ENCODE measurements at places on chromosomes 3 and 15.

DNA sequence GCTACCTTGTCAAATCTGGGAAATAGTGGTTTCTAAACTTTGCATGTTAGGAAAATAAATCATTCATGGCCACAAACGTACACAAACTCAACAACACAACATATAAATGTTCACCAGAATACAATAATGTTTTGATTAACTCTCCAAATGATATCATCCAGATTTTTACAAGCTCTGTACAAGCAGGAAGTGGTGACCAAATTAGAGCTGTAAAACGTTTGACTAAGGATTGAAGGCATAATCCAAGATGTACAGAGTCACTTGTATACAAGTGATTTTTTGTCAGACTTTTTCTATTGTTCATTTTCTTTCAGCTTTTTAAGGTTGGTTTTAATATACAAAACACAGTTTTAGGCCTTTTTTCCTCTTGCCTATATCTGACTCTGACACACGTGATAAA is 748.4 kb upstream of the GRM7 start:
- no peak for DNase-seq

- DNase-seq = no peak
These were observed 23.8 kb downstream of the MEX3B start for GRCh38 chr15:82021992-82022391.

- DNase-seq = no peak
These were observed 703.0 kb upstream of the ZNF385D start for GRCh38 chr3:22453906-22454535.

GRCh38 chr3:183310936-183311335 is 57.9 kb downstream of the B3GNT5 start:
- no peak for DNase-seq

DNA sequence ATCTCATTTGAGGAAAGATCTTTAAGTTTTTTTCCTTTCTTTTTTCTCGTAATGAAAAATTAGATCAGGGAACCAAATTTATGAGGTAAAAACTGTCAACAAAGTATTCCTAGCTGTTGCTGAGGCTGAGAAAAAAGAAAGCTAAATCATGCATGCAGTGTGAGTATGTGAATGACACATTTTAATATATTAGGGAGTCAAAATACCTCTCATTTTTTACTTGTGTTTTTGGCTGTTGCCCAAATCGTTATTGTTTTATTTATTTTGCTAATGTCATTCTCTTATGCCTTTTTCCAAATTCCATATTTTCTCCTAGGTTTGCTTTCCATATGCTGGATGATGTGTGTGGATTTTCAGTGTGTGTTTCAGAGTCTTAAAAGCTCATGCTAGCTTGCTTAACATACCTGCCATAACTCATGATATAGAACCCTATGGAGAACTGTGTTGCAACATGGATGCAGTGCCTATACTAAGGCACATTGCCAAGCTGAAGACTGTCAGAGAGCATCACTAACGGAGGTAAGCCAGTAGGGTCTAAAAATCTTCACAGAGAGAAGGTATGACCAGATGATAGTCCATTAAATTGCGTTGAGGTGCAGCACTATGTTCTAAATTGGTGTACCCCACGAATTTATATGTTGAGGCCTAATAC is 629.5 kb upstream of the KCNMB2 start:
- DNase-seq = no peak

GRCh38 chr15:99433757-99434450 is 131.9 kb upstream of the MEF2A start:
- DNase-seq = no peak

DNA sequence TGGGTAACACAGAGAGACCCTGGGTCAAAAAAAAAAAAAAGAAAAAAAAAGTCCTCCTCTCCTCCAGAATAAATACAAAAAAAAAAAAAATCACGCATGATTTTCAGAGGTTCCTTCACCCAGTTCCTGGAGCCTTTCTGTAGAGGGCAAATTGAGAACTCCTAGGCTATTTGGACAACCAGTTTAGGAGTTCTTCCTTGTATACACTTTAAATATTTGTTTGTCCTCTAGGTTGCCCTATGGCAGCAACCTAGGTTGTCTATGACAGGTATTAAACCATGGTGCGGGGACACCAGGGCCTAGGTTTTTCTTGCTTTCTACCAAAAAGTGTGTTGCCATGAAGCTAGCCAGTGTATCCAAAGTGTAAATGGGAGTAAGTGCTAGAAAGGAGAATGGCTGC is 3.8 kb upstream of the ZFYVE19 start:
- DNase-seq = no peak

DNA sequence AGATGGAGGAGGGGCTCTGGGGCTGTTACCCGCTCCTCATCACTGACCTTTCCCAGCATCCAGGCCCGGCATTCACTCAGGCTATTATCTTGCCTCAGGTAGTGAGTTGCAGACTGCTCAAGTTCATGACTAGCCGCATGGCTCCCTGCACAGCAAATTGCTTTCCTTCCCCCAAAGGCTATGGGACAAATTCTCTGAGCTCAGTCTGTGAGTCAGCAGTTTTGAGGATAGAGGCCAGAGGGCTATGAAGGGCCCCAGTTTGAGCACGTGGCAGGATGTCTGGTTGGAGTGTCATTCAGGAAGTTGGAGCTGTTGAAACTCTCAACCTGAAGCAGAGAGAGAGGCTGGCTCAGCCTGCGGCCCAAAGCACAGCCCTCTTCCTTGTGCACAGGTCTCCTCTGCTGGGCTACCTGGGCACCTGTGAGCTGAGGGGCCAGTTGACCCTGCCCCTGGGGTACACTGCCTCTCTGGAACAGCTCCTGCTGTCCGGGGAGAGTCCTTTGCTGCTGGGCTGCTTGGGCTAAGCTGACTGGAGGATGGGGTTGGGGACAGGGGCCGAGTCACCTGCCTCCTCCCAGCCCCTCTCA is 7.9 kb downstream of the FAH start:
- DNase-seq = no peak

DNA sequence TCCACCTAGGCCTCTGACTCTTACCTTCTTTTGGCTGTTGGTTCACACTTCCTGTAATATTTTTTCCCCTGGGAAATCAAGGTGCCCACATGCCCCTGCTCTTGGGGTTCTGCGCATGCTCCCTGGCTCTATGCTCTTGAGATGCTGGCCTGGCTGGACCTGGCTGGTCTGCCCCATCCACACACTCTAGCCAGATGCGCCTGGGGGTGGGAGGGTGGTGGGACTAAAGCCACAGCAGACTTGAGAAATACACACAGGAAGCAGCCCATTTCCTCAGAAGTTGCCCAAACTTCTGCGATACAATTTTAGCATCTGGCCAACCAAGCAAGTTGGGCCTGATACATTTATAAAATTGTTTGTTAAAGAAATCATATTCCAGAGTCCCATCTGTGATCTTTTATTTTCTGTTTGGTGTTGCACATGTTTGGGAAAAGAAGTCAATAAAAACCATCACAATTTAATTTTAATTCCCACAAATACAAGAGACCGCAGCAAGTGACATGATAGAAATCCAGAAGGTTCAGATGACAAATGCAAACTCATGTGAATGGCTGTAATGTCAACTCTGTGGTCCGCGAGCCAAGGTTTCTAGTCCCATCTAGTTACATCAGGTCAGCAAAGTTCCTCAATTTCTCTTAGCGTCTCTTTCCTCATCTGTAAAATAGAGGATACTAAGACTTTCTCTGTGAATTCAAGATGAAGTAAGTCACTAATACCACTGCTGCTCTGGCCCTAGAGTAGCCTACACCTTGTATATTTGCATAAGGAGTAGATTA is 55.9 kb upstream of the MEF2A start:
- no peak for DNase-seq

DNA sequence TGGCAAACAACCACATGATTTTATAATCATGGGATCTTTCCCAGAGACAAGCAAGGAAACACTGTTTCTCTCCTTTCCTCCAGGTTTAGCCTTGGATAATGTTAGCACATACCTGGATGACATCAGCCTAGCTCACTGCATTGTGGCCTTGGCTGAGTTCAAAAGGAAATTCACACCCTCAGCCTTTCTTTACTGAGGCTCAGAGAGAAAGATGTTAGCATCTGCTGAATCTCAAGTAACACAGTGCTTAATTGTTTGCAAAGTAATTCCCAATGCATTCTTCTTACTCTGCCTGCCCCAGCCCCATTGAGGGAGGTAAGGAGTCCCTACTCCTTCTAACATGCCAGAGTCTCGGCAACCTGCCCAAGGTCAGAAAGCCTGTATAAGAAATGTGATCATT is 432.2 kb upstream of the LMCD1 start:
- DNase-seq = no peak

- no peak for DNase-seq
These were observed 195.2 kb downstream of the EFHB start for GRCh38 chr3:19738846-19739245.

GRCh38 chr3:196122021-196122687 is 40.3 kb upstream of the TFRC start:
- DNase-seq = no peak

- DNase-seq = peak; percentile 41
These were observed 19.1 kb downstream of the ZDHHC19 start for GRCh38 chr3:196192036-196192523.

GRCh38 chr3:72519946-72520604 is 328.2 kb downstream of the SHQ1 start:
- DNase-seq = no peak

DNA sequence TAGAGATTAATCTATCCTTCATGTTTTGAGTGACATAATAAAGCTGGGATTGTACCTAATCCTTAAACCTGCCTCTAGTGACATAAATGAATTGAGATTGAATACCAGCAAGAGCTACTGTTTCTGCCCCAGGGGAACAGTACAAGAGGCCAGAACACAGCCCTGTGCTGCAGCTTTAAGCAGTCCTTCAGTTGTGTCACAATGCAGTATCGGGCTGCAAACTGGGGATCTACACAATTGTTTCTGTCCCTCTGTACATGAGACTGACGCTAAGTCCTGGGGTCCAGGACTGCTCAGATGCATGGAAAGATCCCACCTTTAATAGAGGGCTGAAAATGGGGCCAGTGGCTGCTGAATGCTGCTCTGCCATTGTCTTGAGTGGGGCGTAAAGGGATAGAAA is 87.5 kb downstream of the MINAR1 start:
- no peak for DNase-seq

GRCh38 chr3:143644370-143645089 is 203.7 kb downstream of the SLC9A9 start:
- no peak for DNase-seq

GRCh38 chr3:190056742-190057141 is 64.0 kb downstream of the P3H2 start:
- no peak for DNase-seq

GRCh38 chr15:58269455-58270414 is 131.6 kb downstream of the AQP9 start:
- DNase-seq = no peak

GRCh38 chr3:108897883-108898282 is 55.8 kb downstream of the GUCA1C start:
- DNase-seq = no peak

DNA sequence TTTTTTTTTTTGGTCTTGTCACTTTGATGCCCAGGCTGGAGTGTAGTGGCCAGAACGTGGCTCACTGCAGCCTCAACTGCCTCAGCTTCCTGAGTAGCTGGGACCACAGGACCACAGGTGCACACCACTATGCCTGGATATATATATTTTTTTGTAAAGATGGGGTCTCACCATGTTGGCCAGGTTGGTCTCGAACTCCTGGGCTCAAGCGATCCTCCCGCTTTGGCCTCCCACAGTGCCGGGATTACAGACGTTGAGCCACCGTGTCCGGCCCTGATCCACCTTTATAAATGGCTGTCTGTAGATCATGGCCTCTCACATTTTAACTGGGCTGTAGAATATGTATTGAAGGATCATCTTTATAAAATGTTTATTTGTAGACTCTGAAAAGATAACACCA is 1.9 kb upstream of the EIF3J start:
- DNase-seq = no peak

- DNase-seq = no peak
These were observed 3.1 kb downstream of the ACAA1 start for GRCh38 chr3:38133557-38134405.

DNA sequence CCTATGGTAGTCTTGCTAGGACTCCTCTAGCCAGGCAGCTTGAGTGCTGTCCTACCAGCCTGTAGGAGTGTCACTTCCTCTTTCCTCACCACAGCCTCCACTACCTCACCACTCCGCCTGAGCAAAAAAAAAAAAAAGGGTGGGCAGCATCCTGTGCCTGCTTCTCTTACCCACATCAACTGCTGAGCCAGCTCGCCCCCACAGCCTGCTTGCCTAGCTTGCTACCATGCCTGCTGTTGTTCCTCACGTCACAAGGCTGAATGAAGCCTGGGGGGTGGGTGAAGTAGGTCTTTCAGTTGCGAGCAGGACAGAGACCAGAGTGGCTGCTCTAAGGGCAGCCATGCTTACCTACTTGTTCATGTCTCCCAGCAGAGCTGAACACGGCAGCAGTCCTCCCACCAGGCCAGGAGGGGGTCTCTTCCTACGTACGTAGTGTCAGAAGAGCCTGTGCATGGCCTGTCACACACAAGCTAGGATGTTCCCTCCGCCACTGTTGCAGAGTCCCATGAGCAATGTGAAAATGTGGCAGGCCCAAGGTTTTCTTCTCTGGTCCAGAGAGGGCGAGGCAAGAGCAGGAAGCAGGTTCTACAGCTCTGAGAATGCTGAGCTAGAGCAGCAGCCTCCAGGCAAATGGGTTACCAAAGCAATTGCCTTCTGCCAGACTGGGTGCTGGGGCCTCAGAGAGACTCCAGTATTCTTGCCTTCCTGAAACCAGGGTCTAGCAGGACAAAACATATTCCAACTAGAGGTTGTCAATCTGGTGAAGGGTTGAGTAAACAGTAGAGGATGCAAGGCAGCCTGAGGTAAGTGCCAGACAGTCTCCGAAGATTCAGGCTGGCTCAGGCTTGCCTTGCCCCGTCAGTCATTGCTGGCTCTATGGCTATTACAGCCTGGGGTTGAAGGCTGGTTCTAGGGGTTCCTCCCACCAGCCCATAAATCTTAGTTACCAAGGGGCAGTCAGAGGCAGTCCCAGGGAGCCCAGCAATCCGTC is 8.1 kb downstream of the PPM1M start:
- peak; percentile 94 for DNase-seq

DNA sequence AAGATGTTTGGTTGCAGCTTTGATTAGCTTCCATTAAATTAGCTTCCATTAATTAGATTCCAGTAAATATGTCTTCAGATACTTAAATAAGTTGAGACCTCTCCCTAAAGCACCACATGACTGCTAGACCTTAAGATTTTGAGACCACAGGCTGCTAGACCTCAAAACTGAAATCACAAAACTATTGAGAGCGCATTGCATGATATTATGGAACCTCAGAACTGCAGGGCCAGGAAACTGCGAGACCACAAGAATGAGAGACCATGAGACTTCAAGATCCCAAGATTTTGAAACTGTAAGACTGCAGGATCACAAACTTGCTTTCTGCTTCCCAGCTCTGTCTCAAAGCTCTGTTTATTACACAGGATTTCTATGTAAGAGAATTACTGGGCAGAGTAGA is 87.4 kb downstream of the TRIM42 start:
- no peak for DNase-seq
